ENCODE measurements at places on chromosomes 6 and 20.
A peak's percentile ranks its signal among the peaks of the same experiment; 100 is the strongest.

DNA sequence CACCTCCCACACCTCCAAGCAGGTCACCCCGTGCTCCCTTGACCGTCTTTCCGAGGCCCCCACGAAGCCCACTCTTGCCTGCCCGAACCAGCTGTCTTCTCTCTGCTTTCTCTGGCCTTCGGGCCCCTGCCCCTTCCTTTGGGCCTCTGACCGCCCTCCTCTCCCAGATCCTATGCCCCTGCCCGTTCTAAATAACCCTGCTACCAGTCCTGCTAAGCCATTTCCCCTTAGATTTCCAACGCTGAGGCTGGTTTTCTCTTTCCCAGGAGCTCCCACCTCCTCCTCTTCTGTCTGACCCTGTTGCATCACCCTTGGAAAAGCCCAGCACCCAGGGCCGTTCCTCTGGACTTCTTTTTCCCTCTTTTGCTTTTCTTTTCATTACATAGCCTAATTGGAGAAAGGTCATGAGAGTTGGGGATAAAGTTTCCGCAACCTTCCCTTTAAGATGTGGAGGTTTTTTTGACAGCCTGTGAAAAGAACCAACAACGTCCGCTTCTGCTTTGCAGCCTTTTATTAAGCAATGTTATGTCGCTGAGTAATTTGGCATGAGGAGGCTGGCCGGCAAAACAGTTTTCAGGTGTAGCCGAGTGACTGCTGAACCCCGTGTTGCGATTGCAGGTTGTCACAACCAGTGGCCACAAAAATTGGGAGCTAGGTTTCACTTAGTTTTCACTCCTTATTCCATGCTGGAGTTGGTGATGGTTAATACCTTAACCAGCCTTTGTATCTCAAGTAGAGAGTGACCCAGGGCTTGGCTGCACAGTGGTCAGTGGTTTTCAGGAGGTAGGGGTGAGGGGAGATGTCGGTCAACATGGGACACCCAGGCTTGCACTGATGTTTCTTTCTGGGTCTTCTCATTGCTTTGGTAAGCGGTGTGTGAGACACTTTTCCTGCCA is 970 bp downstream of the BLTP3A start:
- DNase-seq, result peak; percentile 25

DNA sequence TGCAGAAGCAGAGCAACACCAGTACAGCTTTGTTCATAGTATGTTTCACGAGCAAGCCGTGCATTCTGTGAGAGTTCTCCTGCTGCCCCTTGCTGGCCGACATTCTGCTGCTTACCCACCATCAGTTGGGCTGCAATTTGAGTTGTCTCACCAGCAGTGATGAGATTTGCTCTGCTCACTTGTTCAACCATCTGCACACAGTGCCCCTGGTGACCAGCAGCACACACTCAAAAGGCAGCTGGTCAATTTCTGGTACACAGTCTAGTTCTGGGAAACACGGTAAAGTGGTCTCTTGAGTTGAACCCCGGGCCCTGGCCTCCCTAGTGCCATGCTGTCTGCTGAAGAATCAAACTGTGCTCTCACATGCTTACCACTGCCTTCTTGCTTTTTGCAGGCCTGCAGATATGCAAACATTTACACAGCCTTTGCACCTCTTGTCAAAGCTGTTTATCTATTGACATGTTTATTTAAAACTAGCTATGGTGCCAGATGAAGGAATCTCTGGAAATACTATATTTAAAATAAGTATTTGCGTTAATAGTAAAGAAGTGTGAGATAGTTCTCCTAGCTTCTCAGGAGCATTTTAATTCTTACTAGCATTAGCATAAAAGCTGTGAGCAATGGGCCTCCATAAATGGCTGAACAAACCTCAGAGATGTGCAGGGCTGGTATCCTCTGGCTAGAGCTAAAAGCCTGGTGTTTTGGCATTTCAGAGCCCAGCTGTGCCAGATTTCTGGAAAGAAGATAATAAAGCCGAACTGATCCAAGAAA is 234.3 kb downstream of the ARHGAP18 start:
- peak; percentile 47 for DNase-seq

DNA sequence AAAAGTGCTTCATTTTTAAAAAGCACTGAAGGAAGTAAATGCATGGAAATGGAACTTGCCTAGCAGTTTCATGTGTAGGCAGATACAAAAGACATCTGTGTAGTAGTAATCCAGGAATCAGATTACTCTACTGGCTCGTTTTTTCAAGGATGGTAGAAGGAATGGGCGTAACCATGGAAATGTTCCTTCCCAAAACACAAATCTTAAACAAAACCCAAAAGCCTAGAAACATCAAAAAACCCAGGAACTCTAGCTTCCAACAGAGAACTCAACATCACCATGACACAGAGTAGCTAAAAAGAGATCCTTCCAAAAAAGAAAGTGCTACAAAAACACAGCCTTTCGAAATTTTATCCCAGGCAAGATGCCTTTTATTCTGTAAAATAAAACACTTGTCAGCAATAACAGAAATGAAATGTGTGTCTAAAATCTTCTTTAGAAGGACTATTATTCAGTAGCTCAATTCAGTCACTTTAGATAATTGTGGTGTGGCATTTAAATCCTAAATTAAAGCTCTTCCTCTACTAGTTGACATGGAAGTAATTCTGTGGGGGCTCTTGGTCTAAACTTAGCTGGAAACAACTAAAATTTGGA is 81.7 kb downstream of the FAM217A start:
- DNase-seq, result peak; percentile 62

- DNase-seq, result no peak
These were observed 14.2 kb downstream of the GFOD1 start for GRCh38 chr6:13472976-13473767.

DNA sequence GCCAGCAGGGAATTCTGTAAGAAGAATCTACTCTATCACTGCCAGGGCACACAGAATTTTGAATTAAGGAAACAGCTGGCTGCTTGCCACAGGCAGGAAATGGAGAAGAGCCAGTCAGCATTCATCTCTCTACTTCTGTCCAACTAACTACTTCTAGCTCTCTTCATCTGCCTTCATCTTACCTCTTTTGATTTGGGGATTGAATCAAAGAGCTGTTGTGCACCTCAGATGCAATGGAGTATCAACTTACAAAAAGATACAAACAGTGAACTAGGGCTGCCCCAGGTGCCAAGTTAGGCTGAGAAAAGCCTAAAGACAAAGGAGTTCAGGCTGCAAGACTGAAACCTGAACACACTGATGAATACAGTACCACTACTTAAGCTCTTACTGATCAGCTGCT is 82.0 kb downstream of the PTPRK start:
- DNase-seq, result no peak

DNA sequence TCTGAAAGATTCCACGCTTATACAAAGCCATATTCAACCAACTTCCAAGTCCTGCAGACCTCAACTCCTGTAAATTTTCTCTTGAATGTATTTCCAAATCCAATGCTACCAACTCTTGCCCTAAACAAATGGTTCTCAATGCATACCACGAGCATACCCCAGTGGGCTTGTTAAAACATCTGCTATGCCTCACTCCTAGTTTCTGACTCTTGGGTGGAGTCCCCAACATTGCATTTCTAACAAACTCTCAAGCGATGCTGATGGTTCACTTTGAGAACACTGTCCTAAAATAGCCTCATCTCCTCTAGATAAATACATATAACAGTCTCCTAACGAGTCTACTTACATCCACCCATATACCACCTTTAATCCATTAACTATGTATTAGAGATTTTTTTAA is 7.3 kb downstream of the HBS1L start:
- no peak for DNase-seq

GRCh38 chr20:7437311-7437710 is 502.9 kb downstream of the HAO1 start:
- no peak for DNase-seq

DNA sequence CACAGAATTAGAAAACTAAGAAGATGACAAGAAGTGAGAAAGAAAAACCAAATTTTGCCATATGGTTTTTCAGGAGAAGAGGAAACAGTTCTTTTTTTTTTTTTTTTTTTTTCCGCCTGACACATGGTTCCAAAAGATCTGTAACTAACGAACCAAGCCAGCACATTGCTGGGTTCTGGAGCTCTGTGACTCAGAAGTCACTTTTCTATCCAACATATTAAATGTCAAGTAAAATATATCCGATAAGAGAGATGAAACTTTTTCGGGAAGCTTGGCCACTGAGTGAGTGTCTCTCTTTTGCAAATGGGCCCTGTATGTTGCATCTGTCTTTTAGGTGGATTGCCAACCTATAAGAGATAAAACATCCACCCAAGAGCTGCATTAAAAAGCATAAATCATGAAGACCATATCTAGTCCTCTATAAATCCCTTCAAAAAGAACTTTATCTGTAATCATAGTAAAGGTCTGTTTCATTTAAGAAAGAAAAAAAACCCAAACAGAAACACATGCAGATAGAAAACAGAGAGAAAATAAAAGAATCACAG is 4.6 kb downstream of the METTL24 start:
- no peak for DNase-seq

GRCh38 chr6:147202516-147203310 is 1.5 kb upstream of the STXBP5 start:
- DNase-seq, result peak; percentile 96

DNA sequence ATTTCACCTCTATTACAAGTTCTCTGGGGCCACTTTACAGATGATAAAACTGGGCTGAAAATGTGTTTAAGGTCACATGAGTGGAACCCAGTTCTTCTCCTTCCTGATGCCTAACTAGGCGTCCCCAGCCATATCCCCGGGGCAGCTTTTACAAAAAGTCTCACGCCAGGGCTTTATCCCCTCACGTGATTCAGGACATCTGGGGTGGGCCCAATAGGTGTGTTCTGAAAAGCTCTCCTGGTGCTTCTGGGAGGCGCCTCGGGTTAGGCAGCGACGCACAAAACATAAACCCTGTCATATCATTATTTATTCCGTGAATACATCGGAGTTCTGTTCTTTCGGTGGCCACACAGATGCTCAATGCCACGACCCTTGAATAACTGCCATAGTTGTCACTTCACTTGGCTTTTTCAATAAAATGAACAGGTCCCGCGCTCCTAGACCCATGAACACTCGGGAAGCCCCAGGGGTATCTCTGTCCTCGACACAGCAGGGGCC is 32.1 kb downstream of the SF3B5 start:
- DNase-seq, result no peak

DNA sequence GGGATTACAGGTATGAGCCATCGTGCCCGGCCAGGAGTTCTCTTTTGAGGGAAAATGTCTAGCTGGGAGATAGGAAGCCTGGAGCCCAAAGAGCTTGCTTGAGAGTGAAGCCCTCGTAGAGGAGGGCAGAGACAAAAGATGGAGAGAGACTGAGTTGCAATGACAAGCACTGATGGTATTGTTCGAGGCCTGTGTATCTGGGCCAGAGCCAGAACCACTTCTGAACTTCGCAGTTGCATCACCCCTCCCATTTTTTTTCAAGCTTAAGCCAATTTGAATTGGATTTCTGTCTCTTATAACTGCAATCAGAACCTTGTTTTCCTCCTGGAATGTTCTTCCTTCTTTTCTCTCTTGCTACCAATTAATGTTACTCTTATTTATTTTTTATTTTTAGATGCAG is 83.1 kb downstream of the KCNB1 start:
- no peak for DNase-seq

DNA sequence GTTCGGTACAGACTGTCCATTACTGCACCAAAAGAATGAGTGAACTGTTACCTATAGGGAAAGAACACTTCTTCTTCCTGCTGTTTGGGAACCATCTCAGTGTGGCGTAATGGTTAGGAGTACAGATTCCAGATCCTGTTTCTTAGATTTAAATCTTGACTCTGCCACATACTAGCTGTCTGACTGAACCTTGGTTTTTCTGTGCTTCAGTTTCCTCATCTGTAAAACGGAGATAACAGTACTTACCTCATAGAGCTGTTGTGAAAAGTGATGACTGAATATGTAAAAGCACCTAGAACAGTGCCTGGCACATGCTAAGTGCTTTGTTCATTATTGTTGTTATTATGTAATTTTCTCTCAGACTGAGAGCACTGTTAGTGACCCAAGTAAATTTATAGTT is 39.8 kb downstream of the STX11 start:
- no peak for DNase-seq

- DNase-seq, result peak; percentile 85
These were observed 24.6 kb downstream of the RIMS4 start for GRCh38 chr20:44785768-44786167.

DNA sequence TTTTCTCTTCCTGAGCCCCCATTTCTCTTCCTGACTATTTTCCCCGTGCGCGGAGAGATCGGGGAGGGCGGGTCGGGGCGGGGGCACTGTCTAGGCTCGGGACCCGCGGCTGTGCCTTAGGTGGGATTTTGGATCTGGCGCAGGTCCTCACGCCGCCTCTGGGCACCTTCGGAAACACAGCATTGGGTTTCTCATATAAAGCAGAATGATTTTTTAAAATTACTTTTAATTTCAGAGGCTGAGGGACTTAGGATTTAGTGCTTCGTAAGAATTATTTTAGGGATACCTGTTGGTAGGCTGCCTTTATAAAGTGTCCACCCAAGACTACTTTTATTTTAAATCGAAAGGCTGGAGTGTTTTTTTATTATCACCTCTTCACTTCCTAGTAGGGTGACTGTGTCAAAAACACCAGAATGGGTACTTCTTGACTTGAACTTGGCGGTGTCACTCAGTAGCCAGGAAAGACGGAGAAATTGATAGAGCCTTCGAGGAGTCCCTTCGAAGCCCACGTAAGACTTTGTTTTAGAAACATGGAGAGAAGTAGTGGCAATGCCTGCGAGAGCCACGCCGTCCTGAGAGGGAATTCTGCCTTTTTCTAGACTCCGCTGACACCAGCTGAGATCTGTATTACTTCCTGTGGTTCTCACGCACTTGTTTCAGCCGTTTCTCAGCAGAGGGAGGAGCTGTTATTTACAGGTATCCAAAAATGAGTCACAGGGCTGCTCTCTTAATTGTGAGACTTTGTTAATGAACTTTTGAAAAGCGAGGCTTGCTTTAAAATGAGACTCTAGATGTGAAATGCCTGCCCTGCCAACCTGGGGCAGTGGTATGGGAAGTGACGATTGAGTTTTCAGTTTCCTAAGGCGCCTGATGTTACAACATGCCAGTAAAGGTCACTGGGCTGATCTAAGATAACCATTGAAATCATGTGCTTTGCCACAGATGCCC is 667 bp downstream of the STX11 start:
- peak; percentile 58 for DNase-seq

DNA sequence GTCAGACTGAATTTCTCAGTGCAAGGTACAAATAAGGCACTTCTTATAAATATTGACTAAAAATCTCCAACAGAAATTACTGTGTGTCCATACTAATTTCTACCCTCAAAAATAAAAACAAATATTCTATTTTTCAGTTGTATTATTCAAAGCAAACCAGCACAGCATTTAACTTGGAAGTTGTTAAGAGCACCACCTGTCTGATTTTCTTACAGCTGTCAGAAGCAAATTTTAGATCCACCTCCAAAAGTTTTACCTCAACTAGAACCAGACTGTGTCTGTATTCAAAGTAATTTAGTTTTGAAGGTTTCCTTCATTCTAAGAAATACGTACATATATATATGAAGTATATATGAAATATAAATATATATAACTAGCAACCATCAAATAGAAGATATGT is 1.2 kb downstream of the TRDN start:
- DNase-seq, result no peak
